T-cell (primary cell): ENCODE measurements at places on chromosomes 4 and X. TPM values are rescaled to one million over a fixed set of nuclear protein-coding genes. Genes with fewer than 3 reads are reported as not detected.

Gene ABLIM2
- 6.6 TPM for total RNA-seq

Gene MAGEE1
- 10.2 TPM for total RNA-seq

Gene HPSE
- 4.5 TPM for total RNA-seq

Gene SSX2B
- not detected for total RNA-seq

Gene IL3RA
- 0.35 TPM for total RNA-seq

Gene ERAS
- total RNA-seq, result not detected

Gene PPP4R3C
- not detected for total RNA-seq

Gene SLIT2
- 0.22 TPM for total RNA-seq

Gene PTCHD1
- total RNA-seq, result not detected

Gene PYURF
- 56.3 TPM for total RNA-seq

Gene DGAT2L6
- total RNA-seq, result not detected

Gene TCEAL8
- 24.0 TPM for total RNA-seq

Gene CDX4
- not detected for total RNA-seq

Gene RBMXL3
- total RNA-seq, result not detected

Gene GIMD1
- not detected for total RNA-seq

Gene USP26
- total RNA-seq, result not detected

Gene MAGEE2
- total RNA-seq, result not detected

Gene PHOX2B
- total RNA-seq, result not detected

Gene TEX11
- total RNA-seq, result not detected

Gene SMARCA5
- total RNA-seq, result 45.3 TPM

Gene KIF4A
- 0.15 TPM for total RNA-seq

Gene PNMA5
- not detected for total RNA-seq

Gene CT45A10
- total RNA-seq, result not detected

Gene ING2
- total RNA-seq, result 11.6 TPM

Gene GLOD5
- total RNA-seq, result not detected

Gene CITED1
- not detected for total RNA-seq

Gene GRIA2
- not detected for total RNA-seq

Gene C4orf36
- 0.79 TPM for total RNA-seq

Gene FGA
- total RNA-seq, result not detected

Gene CPE
- 0.16 TPM for total RNA-seq

Gene ENPP6
- not detected for total RNA-seq

Gene AMTN
- total RNA-seq, result not detected

Gene FMR1NB
- total RNA-seq, result not detected

Gene NMU
- total RNA-seq, result 0.93 TPM

Gene BMX
- total RNA-seq, result not detected

Gene TCEAL2
- 0.22 TPM for total RNA-seq

Gene PDCL2
- total RNA-seq, result not detected

Gene ETDB
- total RNA-seq, result not detected

Gene IL13RA1
- total RNA-seq, result 0.50 TPM

Gene IL2RG
- total RNA-seq, result 330 TPM

Gene HSFX1
- 2.0 TPM for total RNA-seq

Gene CYTL1
- 0.59 TPM for total RNA-seq

Gene HAND2
- not detected for total RNA-seq
